ENCODE measurements at places on chromosomes 2 and 18. TPM values are rescaled to one million over a fixed set of nuclear protein-coding genes. Genes with fewer than 3 reads are reported as not detected.

Gene MEIS1
- not detected for total RNA-seq

Gene GCG
- not detected for total RNA-seq

Gene SFTPB
- not detected for total RNA-seq

Gene RAMP1
- 1.4 TPM for total RNA-seq

Gene BOK
- 0.16 TPM for total RNA-seq

Gene TSN
- total RNA-seq, result 55.9 TPM

Gene IL1B
- not detected for total RNA-seq

GRCh38 chr2:211328126-211328525, 771.7 kb downstream of the CPS1 start:
- no peak overlapping the region for H3K27ac ChIP-seq
- no peak overlapping the region for H3K4me3 ChIP-seq
- no peaks in the 10 kb centered on the region for H3K36me3 ChIP-seq
- no peak for DNase-seq
- no peaks in the 10 kb centered on the region for H3K27me3 ChIP-seq

GRCh38 chr2:128455721-128456050, 137.0 kb upstream of the HS6ST1 start:
- no peak overlapping the region for H3K4me3 ChIP-seq
- no peak for DNase-seq
- no peak overlapping the region for H3K27ac ChIP-seq
- no peaks in the 10 kb centered on the region for H3K4me1 ChIP-seq
- H3K27me3 ChIP-seq, result peaks cover 13% of the 10 kb centered on the region

DNA sequence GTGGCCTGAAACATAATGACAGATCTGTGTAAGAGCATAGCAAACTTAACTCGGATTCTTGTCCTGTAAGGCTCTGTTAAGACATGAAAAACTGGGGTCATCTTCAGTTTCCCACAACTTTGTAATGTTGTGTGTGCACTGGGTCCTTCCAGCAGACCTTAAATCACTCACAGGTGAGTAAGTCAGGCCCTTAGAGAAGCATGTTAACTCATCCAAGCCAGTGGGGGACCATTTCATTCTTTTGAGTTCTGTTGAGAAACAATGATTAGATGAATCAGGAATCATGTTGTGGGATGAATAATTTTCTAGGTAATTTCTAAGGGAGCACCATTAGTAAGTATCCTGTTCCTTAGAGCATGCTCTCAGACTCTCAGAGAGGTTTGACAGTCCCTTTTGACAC, 167.1 kb downstream of the ESCO1 start:
- peaks cover 7% of the 10 kb centered on the region for H3K27me3 ChIP-seq
- H3K4me3 ChIP-seq, result no peak overlapping the region
- H3K36me3 ChIP-seq, result no peaks in the 10 kb centered on the region

DNA sequence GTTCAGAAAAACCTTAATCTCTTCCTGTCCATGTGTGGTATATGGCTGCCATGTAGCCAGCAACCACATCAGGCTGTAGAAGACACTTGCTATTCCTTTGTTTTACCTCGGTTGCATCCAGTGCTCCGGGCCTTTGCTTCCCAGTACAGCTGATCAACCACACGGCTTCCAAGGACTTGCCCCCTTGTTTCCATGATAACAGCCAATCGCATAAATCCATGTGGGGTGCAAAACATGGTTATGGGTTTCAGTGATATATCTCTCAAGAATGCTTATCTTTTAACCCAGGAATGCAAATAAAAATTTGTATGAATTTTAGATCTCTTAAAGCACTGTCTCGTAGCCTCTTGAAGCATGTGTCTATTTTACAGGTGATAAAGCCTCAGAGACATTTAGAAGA, 118.3 kb downstream of the MGAT5 start:
- peaks cover 8% of the 10 kb centered on the region for H3K36me3 ChIP-seq
- no peak for DNase-seq
- H3K4me1 ChIP-seq, result peaks cover 16% of the 10 kb centered on the region

- no peak overlapping the region for H3K27ac ChIP-seq
- DNase-seq, result no peak
- H3K36me3 ChIP-seq, result no peaks in the 10 kb centered on the region
- H3K4me3 ChIP-seq, result no peak overlapping the region
- H3K4me1 ChIP-seq, result no peaks in the 10 kb centered on the region
These were observed 1142.3 kb upstream of the FANCL start for GRCh38 chr2:59383473-59383872.

DNA sequence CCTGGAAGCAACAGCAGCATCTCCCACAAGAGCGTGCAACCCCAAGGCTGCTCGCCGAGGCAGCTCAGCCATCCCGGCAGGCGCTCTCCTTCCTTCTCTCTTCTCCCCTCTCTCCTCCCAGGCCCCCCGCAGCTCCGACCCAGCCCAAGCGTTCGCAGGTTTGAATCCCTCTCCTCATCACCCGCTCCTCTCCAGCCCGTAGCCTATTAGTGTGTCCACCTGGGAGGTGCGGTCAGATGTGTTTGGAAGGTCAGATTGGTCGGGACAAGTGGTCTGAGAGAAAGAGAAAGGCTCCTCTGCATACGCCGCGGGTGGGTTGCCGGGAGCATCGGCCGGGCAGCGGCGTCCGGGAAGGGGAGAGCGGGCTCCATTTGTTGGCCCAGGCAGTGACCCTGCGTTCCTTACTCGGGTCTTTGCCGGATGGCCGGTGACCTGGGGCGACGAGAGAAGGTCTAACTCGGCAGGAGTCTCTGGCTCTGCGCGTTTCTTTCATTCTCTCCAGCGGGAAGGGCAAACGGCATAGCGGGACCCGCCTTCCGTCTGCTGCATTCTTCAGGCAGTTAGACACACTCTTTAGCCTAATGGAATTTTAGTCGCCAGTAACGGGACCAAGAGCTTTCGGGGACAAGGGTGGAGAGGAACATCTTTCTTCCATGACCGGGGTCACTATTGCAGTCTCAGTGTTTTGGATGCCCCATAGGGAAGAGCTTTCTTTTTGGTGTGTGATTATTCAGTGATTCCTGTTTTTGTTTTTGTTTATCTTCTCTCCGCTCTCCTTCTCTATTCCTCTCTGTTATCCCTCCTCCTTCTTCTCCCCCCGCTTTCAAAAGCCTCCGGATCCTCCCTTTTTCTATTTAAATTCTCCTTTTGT, 1.1 kb upstream of the TMEFF2 start:
- peaks cover 18% of the 10 kb centered on the region for H3K4me1 ChIP-seq
- peak; percentile 4 for DNase-seq
- H3K27me3 ChIP-seq, result peaks cover 62% of the 10 kb centered on the region
- H3K36me3 ChIP-seq, result no peaks in the 10 kb centered on the region
- no peak overlapping the region for H3K27ac ChIP-seq
- peak overlapping the region; percentile 69 for H3K4me3 ChIP-seq

- no peak overlapping the region for H3K4me3 ChIP-seq
- H3K4me1 ChIP-seq, result no peaks in the 10 kb centered on the region
- H3K27me3 ChIP-seq, result no peaks in the 10 kb centered on the region
- H3K27ac ChIP-seq, result no peak overlapping the region
- DNase-seq, result peak; percentile 13
These were observed 38.9 kb downstream of the INO80C start for GRCh38 chr18:35458677-35459441.

GRCh38 chr18:49841236-49842217, 28.2 kb upstream of the ACAA2 start:
- no peaks in the 10 kb centered on the region for H3K36me3 ChIP-seq
- no peak overlapping the region for H3K4me3 ChIP-seq
- no peaks in the 10 kb centered on the region for H3K4me1 ChIP-seq
- H3K27ac ChIP-seq, result no peak overlapping the region
- DNase-seq, result no peak

DNA sequence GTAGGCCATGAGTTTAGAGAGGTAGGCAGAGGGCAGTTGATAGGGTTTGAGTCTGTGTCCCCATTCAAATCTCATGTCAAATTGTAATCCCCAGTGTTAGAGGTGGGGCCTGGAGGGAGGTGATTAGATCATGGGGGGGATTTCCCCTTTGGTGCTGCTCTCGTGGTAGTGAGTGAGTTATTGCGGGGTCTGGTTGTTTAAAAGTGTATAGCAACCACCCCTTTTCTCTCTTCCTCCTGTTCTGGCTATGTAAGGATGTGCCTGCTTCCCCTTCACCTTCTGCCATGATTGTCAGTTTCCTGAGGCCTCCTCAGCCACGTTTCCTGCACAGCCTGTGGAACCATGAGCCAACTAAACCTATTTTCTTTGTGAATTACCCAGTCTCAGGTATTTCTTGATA, 25.5 kb downstream of the MARCHF4 start:
- H3K4me1 ChIP-seq, result peaks cover 55% of the 10 kb centered on the region
- H3K27ac ChIP-seq, result peak overlapping the region; percentile 83
- no peaks in the 10 kb centered on the region for H3K27me3 ChIP-seq
- H3K4me3 ChIP-seq, result no peak overlapping the region
- H3K36me3 ChIP-seq, result no peaks in the 10 kb centered on the region
- DNase-seq, result peak; percentile 64

DNA sequence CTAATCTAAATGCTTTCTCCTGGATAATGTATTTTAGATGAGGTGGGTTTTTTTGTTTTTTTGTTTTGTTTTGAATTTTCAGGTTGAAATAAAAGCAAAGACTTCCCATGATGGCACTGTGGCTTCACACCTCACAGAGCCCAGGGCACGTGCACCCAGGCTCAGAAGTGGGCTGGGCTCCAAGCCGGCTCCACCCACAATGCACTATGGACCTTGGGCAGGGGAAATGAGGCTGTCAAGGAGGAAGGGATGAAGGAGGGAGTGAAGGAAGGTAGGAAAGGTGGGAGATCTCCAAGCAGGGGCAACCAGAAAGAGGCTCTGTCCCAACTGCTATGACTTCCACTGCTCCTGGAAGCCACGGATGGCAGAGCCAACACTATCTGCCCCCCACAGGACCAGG, 60.4 kb downstream of the BIN1 start:
- no peaks in the 10 kb centered on the region for H3K27me3 ChIP-seq
- H3K27ac ChIP-seq, result no peak overlapping the region
- peaks cover 2% of the 10 kb centered on the region for H3K4me1 ChIP-seq
- DNase-seq, result no peak
- no peak overlapping the region for H3K4me3 ChIP-seq
- peaks cover 2% of the 10 kb centered on the region for H3K36me3 ChIP-seq

- no peak overlapping the region for H3K4me3 ChIP-seq
- H3K4me1 ChIP-seq, result no peaks in the 10 kb centered on the region
- no peak overlapping the region for H3K27ac ChIP-seq
- peaks cover 11% of the 10 kb centered on the region for H3K27me3 ChIP-seq
- DNase-seq, result no peak
- no peaks in the 10 kb centered on the region for H3K36me3 ChIP-seq
These were observed 86.8 kb upstream of the HS6ST1 start for GRCh38 chr2:128405467-128405900.

- H3K27me3 ChIP-seq, result no peaks in the 10 kb centered on the region
- no peak overlapping the region for H3K27ac ChIP-seq
- H3K36me3 ChIP-seq, result no peaks in the 10 kb centered on the region
- no peak overlapping the region for H3K4me3 ChIP-seq
These were observed 126.2 kb downstream of the TPO start for GRCh38 chr2:1539441-1539840.

DNA sequence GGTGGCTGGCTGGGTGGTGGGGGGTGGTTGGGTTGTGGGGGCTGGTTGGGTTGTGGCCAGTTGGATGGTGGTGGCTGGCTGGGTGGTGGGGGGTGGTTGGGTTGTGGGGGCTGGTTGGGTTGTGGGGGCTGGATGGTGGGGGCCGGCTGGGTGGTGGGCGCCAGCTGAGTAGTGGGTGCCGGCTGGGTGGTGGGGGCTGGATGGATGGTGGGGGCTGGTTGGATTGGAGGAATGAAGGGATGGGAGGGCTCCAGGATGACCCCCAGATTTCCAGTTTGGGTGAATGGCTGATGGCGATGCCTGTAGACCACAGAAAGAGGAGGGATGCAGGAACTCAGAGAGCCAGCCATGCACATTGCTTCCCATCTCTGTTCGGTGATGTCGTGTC, 26.8 kb upstream of the GPR17 start:
- no peak for DNase-seq
- no peak overlapping the region for H3K27ac ChIP-seq
- peaks cover 22% of the 10 kb centered on the region for H3K4me1 ChIP-seq
- H3K36me3 ChIP-seq, result no peaks in the 10 kb centered on the region
- peaks cover 7% of the 10 kb centered on the region for H3K27me3 ChIP-seq

DNA sequence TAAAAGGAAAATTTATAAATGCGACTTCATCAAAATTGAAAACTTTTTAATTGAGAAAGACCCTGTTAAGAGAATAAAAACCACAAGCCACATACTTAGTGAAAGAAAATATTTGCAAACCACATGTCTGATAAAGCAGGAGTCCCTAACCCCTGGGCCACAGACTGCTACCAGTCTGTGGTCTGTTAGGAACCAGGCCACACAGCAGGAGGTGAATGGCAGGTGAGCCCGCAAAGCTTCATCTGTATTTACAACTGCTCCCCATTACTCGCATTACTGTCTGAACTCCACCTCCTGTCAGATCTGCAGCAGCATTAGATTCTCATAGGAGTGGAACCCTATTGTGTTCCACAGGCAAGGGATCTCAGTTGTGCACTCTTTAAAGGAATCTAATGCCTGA, 95.5 kb upstream of the CRACDL start:
- DNase-seq, result no peak
- no peak overlapping the region for H3K4me3 ChIP-seq
- peaks cover 2% of the 10 kb centered on the region for H3K36me3 ChIP-seq
- H3K27me3 ChIP-seq, result no peaks in the 10 kb centered on the region
- no peak overlapping the region for H3K27ac ChIP-seq
- H3K4me1 ChIP-seq, result peaks cover 2% of the 10 kb centered on the region

- H3K4me3 ChIP-seq, result no peak overlapping the region
- DNase-seq, result no peak
- no peaks in the 10 kb centered on the region for H3K4me1 ChIP-seq
- H3K36me3 ChIP-seq, result no peaks in the 10 kb centered on the region
These were observed 409.1 kb upstream of the CRIM1 start for GRCh38 chr2:35946478-35946877.

- no peak overlapping the region for H3K27ac ChIP-seq
- DNase-seq, result no peak
- peaks cover 6% of the 10 kb centered on the region for H3K4me1 ChIP-seq
These were observed 89.6 kb downstream of the MTCL1 start for GRCh38 chr18:8794934-8795280.

- H3K27me3 ChIP-seq, result no peaks in the 10 kb centered on the region
- peaks cover 17% of the 10 kb centered on the region for H3K4me1 ChIP-seq
- peaks cover 56% of the 10 kb centered on the region for H3K36me3 ChIP-seq
- H3K4me3 ChIP-seq, result no peak overlapping the region
These were observed 73.1 kb downstream of the INPP5D start for GRCh38 chr2:233133239-233133638.

DNA sequence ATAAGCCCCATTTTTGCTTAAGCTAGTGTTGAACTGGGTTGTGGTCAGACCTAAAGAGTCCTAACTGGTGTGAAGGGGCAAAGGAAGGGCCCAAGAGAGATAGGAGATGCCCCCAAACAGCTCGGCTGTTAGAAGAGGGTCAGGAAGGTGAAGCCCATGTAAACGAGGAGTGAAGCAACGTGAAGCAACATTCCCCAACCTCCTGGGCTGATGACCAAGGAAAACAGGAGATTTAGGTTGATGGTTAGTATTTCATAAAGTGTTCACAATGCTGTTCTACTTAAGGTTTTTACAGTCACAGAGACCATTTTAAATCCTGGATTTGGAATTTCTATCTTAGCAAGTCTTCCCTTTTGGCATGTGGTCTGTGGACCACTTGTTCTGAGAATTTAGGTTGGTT, 144.0 kb upstream of the SERPINE2 start:
- H3K4me3 ChIP-seq, result no peak overlapping the region
- H3K36me3 ChIP-seq, result no peaks in the 10 kb centered on the region
- H3K27me3 ChIP-seq, result peaks cover 4% of the 10 kb centered on the region
- no peak for DNase-seq
- no peaks in the 10 kb centered on the region for H3K4me1 ChIP-seq

- H3K27me3 ChIP-seq, result no peaks in the 10 kb centered on the region
- DNase-seq, result peak; percentile 61
- H3K36me3 ChIP-seq, result peaks cover 35% of the 10 kb centered on the region
- peaks cover 53% of the 10 kb centered on the region for H3K4me1 ChIP-seq
- H3K4me3 ChIP-seq, result peak overlapping the region; percentile 81
These were observed 3.1 kb downstream of the ARHGAP15 start for GRCh38 chr2:143132355-143132754.
